ENCODE measurements at places on chromosomes 4 and X. TPM values are rescaled to one million over a fixed set of nuclear protein-coding genes. Genes with fewer than 3 reads are reported as not detected.

DNA sequence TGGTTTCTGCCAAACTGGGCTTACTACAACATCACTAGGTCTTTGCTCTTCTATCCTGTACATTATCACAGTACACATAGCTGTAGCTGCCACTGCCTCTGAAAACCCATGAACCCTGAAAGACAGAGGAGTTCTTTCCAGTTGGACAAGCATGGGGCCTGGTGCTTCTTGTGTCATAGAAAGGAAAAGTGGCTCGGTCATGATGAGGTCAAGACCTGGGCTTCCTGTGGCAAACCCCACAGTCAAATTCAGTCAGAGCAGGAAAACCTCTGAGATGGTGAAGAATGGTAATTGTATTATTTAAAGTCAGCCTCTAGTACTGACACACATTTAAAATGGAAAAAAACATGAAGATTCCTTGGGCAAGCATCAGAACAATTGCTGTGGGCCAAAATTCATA is 133.3 kb upstream of the PRPS2 start:
- no peak for DNase-seq

DNA sequence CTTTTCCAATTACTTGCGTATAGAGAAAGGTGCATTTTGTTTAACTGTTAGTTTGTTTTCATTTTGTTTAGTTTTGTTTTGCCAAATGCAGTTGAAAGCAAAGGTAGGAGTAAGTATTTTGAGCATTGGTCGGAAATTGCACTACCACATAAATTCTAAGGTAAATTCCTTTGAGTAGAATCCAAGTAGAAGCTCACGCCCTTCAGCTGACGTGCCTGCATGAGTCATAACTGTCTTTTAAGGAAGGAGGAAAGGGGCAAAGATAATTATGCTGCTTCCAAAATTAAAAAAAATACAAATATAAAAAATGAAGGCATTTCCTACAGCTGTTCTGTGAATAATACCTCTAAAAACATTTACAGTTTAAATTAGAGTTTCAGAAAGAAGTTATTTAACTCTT is 110.2 kb upstream of the MYOZ2 start:
- DNase-seq: no peak

MAGEA2B gene
- total RNA-seq: not detected

GRCh38 chrX:8672176-8672575 is 59.8 kb downstream of the ANOS1 start:
- no peak for DNase-seq

Data from activated naive CD8-positive, alpha-beta T cell treated with anti-CD3 and anti-CD28 coated beads, Interleukin-2, amount 10 ng/mL, durations not matched to agents 7 days and 5 days (primary cell).